Uterus (tissue), 4 donors: ENCODE measurements at places on chromosomes 6 and 20. TPM values are rescaled to one million over a fixed set of nuclear protein-coding genes. Genes with fewer than 3 reads are reported as not detected.

GRCh38 chr6:44267252-44267651 lies 1.9 kb upstream of the NFKBIE start:
- DNase-seq = peak; percentile 10

GRCh38 chr6:135044639-135045038 lies 10.0 kb downstream of the HBS1L start:
- no peak for DNase-seq

Gene DOK5
- total RNA-seq = 9.8 TPM

Gene NKX2-2
- total RNA-seq = not detected

Gene SEL1L2
- 1.0 TPM for total RNA-seq

Gene SLC9A8
- total RNA-seq = 12.8 TPM
